ENCODE measurements at places on chromosomes 1 and 21.

DNA sequence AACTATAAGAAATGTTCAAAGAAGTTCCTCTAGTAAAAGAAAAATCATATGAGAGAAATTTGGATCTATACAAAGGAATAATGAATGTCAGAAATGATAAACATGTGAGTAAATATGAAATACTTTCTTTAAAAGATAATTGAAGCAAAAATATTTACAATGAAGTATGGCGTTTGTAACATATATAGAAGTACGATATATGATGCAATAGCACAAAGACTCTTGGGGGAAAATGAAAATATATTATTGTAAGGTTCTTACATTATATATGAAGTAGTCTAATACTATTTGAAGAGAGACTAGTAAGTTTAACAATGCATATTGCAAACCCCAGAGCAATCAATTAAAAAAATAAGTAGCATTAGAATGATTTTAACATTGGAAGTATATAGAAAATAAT lies 20.3 kb upstream of the CCN1 start:
- no peak for DNase-seq

DNA sequence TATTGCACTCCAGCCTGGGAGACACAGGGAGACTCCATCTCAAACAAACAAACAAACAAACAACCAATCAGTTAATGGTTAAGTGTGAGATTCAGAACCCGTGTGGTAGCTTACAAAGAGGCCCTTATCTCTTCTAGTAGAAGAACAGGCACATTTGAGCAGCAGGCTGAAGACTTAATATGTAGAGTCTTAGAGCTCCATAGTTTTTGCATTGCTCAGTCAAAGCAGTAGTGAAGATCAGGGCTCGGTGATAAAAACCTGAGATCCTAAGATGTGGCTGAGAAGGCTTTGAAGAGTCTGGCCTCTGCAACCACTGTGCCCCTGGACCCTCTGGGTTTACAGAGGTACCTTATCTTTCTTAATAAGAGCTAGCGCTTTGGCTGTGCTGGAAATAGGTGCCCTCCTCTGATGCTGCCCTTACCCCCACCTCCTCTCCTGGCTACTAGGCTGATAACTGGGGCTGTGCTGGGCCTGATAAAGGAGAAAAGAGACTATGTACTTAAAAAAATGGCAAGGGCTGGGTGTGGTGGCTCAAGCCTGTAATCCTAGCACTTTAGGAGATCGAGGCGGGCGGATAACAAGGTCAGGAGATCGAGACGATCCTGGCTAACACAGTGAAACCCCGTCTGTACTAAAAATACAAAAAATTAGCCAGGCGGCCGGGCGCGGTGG lies 10.5 kb upstream of the UCK2 start:
- no peak for DNase-seq

GRCh38 chr1:41466146-41466545 lies 18.3 kb downstream of the EDN2 start:
- DNase-seq: no peak

DNA sequence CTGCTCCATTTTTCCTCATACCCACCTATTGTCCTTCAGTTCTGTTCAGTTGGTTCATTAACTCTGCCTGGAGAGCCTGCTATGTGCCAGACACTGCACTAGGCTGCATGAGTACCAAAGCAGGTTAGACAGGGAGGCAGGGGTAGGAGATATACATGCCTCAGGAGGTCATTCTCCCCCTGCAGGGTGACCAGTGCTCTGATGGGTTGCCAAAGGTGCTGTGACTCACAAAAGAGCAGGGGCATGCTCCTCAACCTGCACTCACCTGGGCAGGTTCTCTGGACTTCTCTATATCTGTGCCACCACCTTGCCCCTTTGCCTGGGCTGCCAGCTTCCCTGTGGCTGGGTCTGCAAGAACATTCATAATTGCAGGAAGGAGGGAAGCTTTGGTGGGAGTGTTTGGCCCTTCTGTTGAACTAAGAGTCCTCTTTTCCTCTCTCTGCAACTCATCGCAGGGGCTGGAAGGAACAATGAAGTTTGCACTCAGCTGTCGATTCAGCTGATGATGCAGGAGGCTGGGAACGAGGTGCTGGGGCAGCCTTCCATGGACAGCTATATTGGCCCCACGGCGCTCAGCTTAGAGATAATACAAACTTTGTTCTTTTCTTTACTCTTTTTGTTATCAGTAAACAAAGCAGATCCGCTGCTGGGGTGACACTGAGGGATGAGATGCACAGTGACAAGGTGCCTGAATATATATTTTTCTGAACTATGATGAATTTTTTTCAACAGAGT lies 356.4 kb upstream of the PLXNA2 start:
- no peak for DNase-seq

- peak; percentile 32 for DNase-seq
These were observed at the start of gene RGS8 for GRCh38 chr1:182684116-182684828. RGS8 (minus strand) TSS chr1:182684587; CDS start chr1:182669649, 14,938 bp downstream.

DNA sequence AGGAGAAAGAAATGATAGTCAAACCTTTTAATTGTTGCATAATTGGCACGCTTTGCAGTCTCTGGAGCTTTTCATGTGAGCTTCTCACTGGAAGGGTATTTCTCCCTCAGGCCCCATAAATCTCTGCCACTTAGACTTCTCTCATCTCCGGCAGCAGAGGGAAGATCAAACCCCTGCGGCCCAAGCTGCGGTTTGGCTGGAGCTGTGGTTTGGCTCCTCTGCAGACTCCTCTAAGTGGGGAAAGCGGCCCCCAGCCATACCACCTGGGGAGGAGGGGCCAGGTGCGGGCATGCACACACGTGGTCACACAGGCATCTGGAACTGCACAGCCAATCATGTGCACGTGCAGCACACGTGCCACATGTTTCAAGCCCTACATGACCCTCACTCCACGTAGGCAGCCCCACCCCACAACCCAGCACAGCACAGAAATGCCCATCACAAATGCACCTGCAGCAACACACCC lies 58.3 kb downstream of the UBE2T start:
- DNase-seq: no peak

- DNase-seq: no peak
These were observed 7.5 kb downstream of the PTPRU start for GRCh38 chr1:29243871-29244200.

DNA sequence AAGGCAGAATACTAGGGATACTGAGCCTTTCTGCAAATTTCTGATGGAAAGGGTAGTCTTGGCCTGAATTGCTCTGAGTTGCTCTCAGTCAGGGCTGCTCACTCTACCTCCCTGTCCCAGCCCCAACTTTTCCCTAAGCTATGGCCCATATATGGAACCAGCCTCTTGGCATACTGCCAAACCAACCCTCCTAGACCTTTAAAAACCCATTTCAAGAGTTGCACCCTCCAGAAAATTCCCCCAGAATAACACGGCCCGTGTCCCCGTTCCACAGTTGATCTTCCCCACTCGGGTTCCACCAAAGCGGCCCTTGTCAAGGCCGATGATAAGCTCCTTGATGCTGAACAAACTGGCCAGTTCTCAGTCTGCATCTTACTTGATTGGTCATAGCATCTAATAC lies 25.4 kb downstream of the SYT6 start:
- no peak for DNase-seq

GRCh38 chr1:41484402-41485241 lies at the start of gene EDN2:
EDN2 (minus strand) TSS chr1:41484683; CDS start chr1:41484601, 82 bp downstream.
- DNase-seq: no peak

- DNase-seq: no peak
These were observed 369.6 kb downstream of the RYR2 start for GRCh38 chr1:237411621-237412020.

- DNase-seq: no peak
These were observed 11.3 kb downstream of the LRRC47 start for GRCh38 chr1:3785045-3785444.

DNA sequence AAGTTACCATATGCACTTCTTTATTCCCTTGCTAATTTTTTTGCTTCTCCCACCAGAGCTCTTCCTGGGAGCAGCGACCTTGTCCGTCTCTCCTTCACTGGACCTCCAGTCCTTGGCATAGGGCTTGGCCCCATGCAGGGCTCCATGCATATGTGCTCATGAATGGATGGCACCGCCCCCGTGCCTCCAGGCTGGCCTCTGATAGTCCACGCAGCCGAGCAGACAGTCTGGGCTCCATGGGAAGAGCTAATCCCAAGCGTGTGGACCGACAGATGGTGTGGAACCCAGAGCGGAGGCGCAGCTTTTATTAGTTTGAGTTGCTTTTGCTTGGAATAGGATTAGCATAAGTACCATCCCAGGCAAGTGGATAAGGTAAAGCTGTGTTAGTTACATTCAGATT lies 41.8 kb downstream of the CDCP2 start:
- DNase-seq: no peak

GRCh38 chr1:76053021-76053420 lies 21.5 kb upstream of the ST6GALNAC3 start:
- DNase-seq: no peak

- DNase-seq: no peak
These were observed 715 bp upstream of the ARTN start for GRCh38 chr1:43932786-43933385.

- DNase-seq: no peak
These were observed 314.0 kb downstream of the LMO4 start for GRCh38 chr1:87642581-87643221.

DNA sequence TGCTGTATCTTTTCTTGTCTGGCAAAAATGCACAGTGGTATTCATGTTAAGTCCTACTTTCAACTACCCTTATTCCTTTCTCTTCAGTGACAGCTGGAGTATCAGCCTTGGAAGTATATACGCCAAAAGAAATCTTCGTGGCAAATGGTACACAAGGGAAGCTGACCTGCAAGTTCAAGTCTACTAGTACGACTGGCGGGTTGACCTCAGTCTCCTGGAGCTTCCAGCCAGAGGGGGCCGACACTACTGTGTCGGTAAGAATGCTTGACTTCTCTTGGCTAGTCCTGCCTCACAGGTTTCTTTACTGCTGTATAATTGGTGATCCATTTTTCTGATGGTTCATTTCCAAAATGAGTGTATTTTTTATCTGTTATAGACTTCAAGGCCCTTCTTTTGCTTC lies 43.7 kb downstream of the MPZL1 start:
- DNase-seq: no peak

- DNase-seq: no peak
These were observed 9.0 kb downstream of the CLDN19 start for GRCh38 chr1:42730988-42731387.

GRCh38 chr1:206693029-206693428 lies 8.3 kb downstream of the MAPKAPK2 start:
- DNase-seq: peak; percentile 34

- no peak for DNase-seq
These were observed 26.2 kb downstream of the HEYL start for GRCh38 chr1:39613250-39613649.

DNA sequence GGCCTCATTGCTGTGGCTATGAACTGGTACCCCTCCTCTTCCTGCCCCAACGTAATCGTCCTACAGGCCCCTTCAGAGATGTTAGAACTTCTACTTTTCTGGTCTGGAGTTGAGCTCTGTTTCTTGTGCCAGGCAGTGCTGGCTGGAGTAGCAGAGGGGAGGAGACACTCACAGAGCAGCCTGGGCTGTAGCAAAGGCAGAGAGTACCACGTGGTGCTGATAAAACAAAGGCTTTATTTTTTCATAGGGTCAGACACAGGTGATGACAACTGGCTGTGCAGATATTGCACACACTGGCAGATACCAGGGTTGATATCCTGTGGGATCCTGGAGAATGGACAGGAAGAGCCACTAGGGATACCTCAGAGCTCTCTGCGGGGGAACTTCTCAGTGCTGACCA lies 23.2 kb downstream of the CRCT1 start:
- DNase-seq: no peak

- DNase-seq: no peak
These were observed 106.5 kb downstream of the SLC16A1 start for GRCh38 chr1:112849425-112850033.

GRCh38 chr1:197465528-197466327 lies 197.7 kb downstream of the CRB1 start:
- no peak for DNase-seq

- no peak for DNase-seq
These were observed 37.3 kb downstream of the WNT2B start for GRCh38 chr1:112546076-112546475.

DNA sequence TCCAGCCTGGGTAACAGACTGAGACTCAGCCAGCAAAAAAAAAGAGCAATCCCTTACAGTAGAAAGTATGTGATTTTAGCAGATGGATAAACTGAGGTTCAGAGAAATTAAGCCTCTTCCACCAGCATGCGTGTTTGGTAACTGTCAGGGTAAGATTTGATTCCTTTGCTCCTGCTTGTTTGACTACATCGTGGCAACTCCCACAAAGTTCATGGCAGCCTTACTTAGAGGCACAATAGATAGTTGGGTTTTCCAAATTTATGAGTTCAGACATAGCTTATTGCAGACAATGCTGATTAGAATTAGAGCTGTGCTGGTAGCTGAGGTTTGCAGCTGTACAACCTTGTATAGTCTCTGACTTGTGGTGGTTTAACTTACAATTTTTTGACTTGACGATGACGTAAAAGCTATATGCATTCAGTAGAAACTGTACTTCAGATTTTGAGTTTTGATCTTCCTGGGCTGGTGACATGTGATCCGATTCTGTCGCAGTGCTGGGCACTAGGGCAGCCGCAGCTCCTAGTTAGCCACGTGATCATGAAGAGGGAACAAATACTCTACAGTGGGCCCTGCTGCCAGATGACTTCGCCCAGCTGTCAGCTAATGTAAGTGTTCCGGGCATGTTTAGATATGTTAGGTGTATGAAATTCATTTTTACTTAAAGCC lies 167.8 kb downstream of the DHRS3 start:
- DNase-seq: no peak

DNA sequence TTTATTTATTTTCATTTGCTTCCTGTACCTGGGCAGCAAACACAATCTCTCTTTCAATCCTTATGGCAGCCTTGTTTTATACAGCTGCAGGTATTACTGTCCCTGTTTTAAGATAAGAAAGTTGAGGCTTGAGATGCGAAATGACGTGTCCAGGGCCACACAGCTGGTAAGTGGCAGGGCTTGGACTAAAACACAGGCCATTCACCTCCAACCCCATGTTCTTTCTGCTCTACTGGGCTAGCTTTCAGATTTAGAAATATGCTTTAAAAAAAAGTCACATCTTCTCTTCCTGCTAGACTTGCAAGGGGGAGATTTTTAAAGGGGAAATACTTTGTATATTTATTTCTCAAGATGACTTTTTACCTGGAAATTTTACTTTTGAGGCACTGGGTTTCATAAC lies 62.8 kb downstream of the CNST start:
- DNase-seq: no peak

DNA sequence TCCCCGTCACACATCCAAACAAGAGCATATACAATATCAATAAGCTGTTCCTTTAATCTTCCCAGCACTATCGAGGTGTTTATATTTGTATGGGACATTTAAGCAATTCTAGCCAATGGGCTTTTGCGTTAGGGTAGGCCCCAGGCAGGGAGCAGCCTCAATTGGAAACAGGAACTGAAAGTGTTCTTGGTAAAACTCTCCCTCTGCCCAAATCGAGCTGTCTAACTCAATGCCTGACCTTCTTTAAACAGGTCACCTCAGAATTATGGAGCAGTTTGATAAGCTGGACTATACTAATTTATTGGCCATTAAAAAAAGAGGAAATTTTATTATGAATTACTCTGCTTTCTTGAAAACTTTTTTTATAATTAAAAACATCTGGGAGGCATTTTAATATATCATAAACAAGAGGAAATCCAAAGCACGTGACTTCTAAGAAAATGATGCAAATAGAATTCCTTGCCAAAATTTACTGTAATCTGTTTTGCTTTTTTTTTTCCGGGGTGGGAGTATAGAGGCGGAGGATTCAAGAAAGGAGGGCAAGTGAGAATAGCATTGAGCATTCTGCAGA lies 498.1 kb downstream of the LMO4 start:
- DNase-seq: no peak

- no peak for DNase-seq
These were observed 529 bp downstream of the MPZL1 start for GRCh38 chr1:167722152-167722869.

- DNase-seq: no peak
These were observed 579 bp upstream of the GTF2B start for GRCh38 chr1:88891951-88892340.

Data from nucleus accumbens (tissue), 56 donors.